Thoracic aorta (tissue), 2 donors: ENCODE measurements at places on chromosomes 3 and 15.

- no peak for DNase-seq
- no peak overlapping the region for H3K4me3 ChIP-seq
- no peaks in the 10 kb centered on the region for H3K36me3 ChIP-seq
- no peaks in the 10 kb centered on the region for H3K4me1 ChIP-seq
Measured at GRCh38 chr3:168472783-168473182, 377.1 kb upstream of the GOLIM4 start.

- no peaks in the 10 kb centered on the region for H3K4me1 ChIP-seq
- no peak overlapping the region for H3K4me3 ChIP-seq
- H3K27me3 ChIP-seq, result no peaks in the 10 kb centered on the region
- H3K27ac ChIP-seq, result no peak overlapping the region
Measured at GRCh38 chr3:140629357-140630137, 48.3 kb upstream of the TRIM42 start.

GRCh38 chr3:65938147-65938546, 100.6 kb downstream of the MAGI1 start:
- no peak overlapping the region for H3K27ac ChIP-seq
- H3K4me3 ChIP-seq, result no peak overlapping the region
- no peaks in the 10 kb centered on the region for H3K36me3 ChIP-seq
- H3K4me1 ChIP-seq, result peaks cover 23% of the 10 kb centered on the region

DNA sequence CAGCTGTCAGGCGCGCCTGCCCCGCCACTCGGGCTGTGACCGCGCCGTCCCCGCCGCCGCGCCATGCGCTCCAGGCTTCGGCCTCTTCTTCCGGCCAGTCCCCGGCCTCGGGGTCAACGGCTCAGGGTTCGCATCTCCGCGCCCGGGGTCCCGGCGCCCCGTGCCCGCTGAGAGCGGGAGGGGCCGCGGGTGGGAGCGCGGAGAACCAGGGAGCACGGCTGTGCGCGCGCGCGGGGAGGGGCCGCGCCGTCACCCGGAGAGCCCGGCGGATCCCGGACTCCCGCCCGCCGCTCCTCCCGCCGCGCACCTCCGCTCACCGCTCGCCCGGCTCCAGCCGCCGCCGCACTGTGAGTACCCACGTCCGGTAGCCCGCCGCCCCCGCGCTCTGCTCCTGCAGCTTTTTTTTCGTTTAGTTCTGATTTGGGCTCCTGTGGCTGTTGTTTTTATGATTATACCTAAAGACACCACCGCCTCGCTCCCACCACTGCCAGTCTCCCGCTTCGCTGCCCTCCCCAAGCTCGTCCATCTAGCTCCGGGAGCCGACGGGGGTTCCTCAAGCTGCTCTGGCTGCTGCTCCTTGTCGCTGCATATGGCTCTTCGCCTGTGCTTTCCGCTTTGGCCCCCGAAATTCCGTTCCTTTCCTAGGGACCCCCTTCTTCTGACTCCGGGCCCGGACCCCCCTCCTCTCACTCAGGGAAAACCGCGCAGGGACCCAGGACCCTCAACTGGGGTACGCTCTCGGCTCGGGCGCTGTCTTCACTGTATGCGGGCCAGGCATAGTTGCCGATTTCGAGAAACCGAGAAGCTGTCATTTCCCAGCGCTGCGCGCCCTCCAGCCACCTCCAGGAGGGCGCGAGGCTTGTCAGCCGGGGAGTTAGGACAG, 1.8 kb upstream of the SKOR1 start:
- no peaks in the 10 kb centered on the region for H3K36me3 ChIP-seq
- H3K4me1 ChIP-seq, result peaks cover 15% of the 10 kb centered on the region
- H3K27me3 ChIP-seq, result peaks cover 52% of the 10 kb centered on the region

DNA sequence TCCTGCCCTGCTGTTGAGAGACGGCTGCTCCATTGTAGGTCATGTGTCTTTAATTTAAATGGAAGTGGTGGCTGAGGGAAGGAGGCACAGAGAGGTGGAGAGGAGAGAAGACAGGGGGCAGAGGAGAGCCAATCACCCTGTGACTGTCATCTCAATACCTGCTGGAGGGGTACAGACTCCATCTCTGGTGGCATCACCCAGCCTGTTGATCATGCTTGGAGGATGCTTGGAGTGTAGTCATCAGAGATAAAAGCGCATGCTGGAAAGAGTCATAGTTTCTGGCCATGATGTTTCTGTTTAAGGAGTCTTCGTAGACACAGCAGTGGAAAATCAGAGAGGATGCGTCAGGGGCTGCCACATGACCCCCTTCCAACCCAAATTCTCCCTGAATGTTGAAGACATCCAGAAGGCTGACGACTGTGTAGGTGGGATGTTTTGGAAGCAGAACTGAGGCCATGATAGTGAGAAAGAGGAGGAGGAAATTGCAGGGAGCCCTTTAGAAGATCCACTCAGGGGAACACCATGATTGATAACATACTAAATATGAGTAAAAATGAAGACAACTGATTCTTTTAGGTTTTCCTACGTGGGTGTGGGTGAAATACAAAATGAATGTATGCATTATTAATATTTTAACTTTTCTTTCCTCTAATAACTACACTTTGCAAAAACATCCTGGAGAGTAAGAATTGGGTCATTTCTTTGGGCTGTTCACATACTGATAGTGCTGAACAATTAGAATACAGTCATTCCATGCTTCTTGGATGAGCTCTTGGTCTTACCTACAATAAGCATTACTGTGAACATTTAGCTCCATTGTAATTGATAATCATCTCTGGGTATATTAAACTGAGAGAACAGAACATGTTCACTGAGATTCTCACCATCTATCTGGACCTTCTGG, 210.6 kb upstream of the ATP10A start:
- H3K27ac ChIP-seq, result no peak overlapping the region
- H3K4me1 ChIP-seq, result no peaks in the 10 kb centered on the region
- no peaks in the 10 kb centered on the region for H3K27me3 ChIP-seq

- H3K27ac ChIP-seq, result no peak overlapping the region
- no peak for DNase-seq
- peaks cover 43% of the 10 kb centered on the region for H3K4me1 ChIP-seq
- H3K36me3 ChIP-seq, result no peaks in the 10 kb centered on the region
- H3K4me3 ChIP-seq, result no peak overlapping the region
- H3K27me3 ChIP-seq, result no peaks in the 10 kb centered on the region
Measured at GRCh38 chr3:156471431-156471830, 83.5 kb downstream of the SSR3 start.

GRCh38 chr15:80414546-80415357, 10.6 kb downstream of the ARNT2 start:
- H3K27me3 ChIP-seq, result no peaks in the 10 kb centered on the region
- H3K4me3 ChIP-seq, result no peak overlapping the region
- H3K4me1 ChIP-seq, result peaks cover 8% of the 10 kb centered on the region
- no peak for DNase-seq
- no peaks in the 10 kb centered on the region for H3K36me3 ChIP-seq

DNA sequence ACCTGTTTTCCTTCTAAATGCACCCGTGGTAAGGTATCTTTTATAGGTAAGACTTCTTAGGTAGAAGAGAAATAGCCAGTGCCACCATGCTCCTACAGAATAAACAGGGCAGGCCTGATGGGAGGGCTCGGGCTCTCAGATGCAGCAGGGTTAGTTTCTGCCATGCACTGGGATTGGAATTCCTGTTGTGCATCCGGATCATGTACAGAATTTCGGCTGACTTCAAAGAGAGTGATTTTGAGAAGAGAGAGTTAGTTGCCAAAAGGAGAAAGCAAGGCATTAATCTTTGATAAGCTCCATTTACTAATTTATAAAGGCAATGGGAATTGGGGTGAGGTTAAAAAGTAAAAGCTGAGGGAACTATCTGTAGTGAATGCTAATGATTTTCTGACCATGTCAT, 211.2 kb downstream of the WDR72 start:
- H3K27me3 ChIP-seq, result no peaks in the 10 kb centered on the region
- H3K36me3 ChIP-seq, result no peaks in the 10 kb centered on the region
- H3K4me1 ChIP-seq, result no peaks in the 10 kb centered on the region
- DNase-seq, result no peak
- H3K4me3 ChIP-seq, result no peak overlapping the region

- no peaks in the 10 kb centered on the region for H3K27me3 ChIP-seq
- peak overlapping the region; percentile 15 for H3K27ac ChIP-seq
- no peak overlapping the region for H3K4me3 ChIP-seq
- DNase-seq, result no peak
Measured at GRCh38 chr3:156456771-156457224, 98.1 kb downstream of the SSR3 start.

GRCh38 chr15:31197497-31198414, 96.2 kb upstream of the TRPM1 start:
- no peaks in the 10 kb centered on the region for H3K36me3 ChIP-seq
- H3K27me3 ChIP-seq, result no peaks in the 10 kb centered on the region
- H3K4me1 ChIP-seq, result no peaks in the 10 kb centered on the region
- no peak overlapping the region for H3K27ac ChIP-seq
- no peak overlapping the region for H3K4me3 ChIP-seq

- H3K4me1 ChIP-seq, result no peaks in the 10 kb centered on the region
- no peaks in the 10 kb centered on the region for H3K36me3 ChIP-seq
- no peaks in the 10 kb centered on the region for H3K27me3 ChIP-seq
- H3K27ac ChIP-seq, result no peak overlapping the region
- no peak overlapping the region for H3K4me3 ChIP-seq
Measured at GRCh38 chr15:47975427-47975826, 145.4 kb upstream of the SLC24A5 start.

- peak; percentile 11 for DNase-seq
- H3K36me3 ChIP-seq, result no peaks in the 10 kb centered on the region
- peak overlapping the region; percentile 64 for H3K4me3 ChIP-seq
- peak overlapping the region; percentile 85 for H3K27ac ChIP-seq
- no peaks in the 10 kb centered on the region for H3K27me3 ChIP-seq
- peaks cover 22% of the 10 kb centered on the region for H3K4me1 ChIP-seq
Measured at GRCh38 chr3:40780925-40781406, 256.2 kb downstream of the ZNF621 start.

GRCh38 chr3:151995091-151995490, 121.6 kb downstream of the SUCNR1 start:
- no peak for DNase-seq
- no peak overlapping the region for H3K27ac ChIP-seq

DNA sequence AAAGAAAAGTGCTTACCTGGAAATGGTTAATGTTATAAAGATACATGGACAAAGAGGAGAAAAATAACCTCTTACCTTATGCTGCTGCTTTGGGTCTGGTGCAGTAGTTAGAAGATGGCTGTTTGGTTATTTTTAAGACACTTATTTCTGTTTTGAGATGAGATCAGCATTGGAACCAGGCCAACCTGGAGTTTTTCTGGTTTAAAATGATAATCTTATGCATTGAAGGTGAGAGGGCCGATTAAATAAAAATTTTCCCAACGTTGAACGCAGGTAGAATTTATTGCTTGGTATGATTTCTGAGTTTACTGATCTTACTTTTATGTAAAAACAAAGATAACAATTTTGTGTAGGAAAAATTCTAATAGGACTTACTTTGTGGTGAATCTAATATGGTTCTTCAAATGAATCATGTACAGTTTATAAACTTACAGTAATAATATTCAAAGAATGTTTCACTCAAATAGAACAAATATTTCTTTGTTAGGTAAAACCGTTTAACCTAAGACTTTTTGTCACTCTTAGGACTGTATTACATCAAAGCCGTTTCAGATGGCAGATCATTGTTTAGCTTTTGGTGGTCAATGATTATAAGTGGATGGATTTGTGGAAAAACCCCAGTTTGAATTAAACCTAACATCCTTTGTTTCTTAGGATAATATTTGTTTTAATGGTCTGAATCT, 14.9 kb downstream of the UBE2E2 start:
- no peaks in the 10 kb centered on the region for H3K36me3 ChIP-seq
- no peak overlapping the region for H3K27ac ChIP-seq
- H3K4me3 ChIP-seq, result no peak overlapping the region
- no peak for DNase-seq

DNA sequence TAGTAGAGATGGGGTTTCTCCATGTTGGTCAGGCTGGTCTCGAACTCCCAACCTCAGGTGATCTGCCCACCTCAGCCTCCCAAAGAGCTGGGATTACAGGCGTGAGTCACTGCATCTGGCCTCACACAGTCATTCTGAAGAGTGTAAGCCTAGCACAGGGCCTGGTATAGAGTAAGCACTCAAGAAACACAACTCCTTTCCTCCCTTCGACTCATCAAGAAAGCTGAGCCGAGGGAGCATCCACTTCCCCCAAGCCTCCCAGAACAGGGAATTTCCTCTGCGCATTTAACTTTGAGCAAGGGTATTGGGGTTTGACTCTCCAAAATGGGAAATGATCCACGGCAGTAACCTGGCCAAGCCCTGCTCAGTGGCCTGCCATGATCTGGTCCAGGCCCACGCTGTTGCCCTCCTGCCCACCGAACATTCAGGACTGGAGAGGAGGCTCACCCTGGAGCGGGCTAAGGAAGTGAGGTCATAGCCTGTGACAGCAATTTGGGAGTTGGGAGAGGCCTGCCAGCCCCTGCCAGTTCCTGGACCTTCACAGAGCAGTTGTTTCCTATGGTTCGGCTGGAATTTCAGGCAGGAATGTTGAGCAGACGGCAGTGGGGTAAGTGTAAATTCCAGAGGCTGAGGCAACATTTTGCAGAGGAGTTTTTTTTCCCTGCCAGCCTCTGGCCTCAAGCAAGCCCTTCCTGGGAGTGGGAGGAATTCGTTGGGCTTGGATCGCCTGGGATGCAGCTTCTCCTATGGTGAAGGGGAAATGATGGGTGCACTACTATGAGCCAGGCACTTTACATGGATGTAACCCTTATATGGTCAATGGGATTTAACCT, 21.2 kb upstream of the SMAD3 start:
- H3K27me3 ChIP-seq, result no peaks in the 10 kb centered on the region
- no peak for DNase-seq
- H3K36me3 ChIP-seq, result no peaks in the 10 kb centered on the region
- H3K27ac ChIP-seq, result peak overlapping the region; percentile 82

- peaks cover 11% of the 10 kb centered on the region for H3K4me1 ChIP-seq
- no peaks in the 10 kb centered on the region for H3K36me3 ChIP-seq
- H3K4me3 ChIP-seq, result no peak overlapping the region
- no peaks in the 10 kb centered on the region for H3K27me3 ChIP-seq
Measured at GRCh38 chr3:49968346-49968745, 28.4 kb downstream of the RBM6 start.

DNA sequence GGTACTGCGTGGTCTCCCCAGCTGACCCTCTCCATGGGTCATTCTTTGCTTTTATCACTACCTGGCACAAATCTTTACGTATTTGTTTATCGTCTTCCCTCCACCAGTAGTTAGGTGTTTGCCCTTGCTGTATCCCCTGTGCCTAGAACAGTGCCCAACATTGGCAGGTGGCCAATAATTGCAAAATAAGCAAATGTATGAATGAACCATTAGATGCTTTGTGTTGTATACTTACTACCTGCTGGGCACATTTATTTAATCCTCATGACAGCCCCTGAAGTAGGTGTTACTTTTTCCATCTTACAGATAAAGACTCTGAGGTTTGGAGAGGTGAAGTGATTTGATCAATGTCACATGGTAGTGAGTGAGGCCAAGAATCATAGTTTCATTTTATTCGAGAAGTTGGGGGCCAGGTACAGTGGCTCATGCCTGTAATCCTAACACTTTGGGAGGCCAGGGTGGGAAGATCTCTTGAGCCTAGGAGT, 2.0 kb upstream of the TWF2 start:
- DNase-seq, result no peak
- no peaks in the 10 kb centered on the region for H3K27me3 ChIP-seq
- H3K36me3 ChIP-seq, result no peaks in the 10 kb centered on the region
